Esophagus mucosa (tissue), 1 donor: ENCODE measurements at places on chromosomes 16 and 17. TPM values are rescaled to one million over a fixed set of nuclear protein-coding genes. Genes with fewer than 3 reads are reported as not detected.

GRCh38 chr17:75346906-75347305, 57.7 kb upstream of the SLC25A19 start:
- ATAC-seq = no peak

DNA sequence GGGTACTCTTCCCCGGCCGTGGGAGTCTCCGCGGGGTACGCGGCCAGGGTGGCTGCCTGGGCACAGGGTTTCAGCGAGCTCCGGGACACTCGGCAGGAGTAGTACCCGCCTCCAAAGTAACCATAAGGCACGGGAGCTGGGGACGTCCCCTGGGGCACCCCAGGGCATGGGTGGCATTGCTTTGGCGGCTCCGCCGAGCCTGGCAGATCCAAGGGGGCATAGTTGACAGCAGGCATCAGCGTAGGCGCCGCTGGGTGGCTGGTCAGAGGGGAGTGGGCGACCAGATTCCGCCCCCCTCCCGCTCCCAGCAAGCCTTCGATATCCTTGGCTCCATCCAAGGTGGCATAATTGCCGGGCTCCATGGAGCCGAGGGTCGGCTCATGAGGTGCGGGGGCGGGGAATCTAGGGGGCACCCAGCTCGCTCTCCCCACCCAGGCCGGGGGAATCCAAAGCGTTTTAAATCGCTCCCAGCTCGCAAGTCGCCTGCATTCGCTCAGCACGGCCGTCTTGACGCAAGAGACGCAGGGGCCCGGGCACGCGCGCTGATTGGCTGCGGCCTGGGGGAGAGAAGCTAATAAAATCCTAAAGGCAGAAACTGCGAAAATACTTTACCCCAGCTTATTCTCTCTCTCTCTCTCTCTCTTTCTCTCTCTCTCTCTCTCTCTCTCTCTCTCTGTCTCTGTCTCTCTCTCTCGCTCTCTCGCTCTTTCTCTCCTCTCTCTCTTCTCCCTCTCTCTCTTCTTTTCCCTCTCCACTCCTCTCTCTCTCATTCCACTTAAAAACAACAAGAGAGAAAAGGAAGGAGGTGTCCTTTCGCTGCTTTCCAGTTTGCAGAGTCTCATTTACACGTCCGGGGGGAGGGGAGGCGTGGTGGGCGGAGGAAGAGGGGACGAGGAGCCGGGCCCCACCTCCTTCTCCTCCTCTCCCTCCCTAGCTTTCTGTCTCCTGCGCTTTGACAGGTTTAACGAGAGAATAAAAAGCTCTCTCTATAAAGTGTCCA, at the start of gene HOXB13:
Gene HOXB13 (minus strand): TSS at position 519 of the 1,000 bp plus-strand sequence. CDS start 157 bp downstream, at position 362.
- ATAC-seq = no peak

CRYM gene
- total RNA-seq = 5.1 TPM

DNA sequence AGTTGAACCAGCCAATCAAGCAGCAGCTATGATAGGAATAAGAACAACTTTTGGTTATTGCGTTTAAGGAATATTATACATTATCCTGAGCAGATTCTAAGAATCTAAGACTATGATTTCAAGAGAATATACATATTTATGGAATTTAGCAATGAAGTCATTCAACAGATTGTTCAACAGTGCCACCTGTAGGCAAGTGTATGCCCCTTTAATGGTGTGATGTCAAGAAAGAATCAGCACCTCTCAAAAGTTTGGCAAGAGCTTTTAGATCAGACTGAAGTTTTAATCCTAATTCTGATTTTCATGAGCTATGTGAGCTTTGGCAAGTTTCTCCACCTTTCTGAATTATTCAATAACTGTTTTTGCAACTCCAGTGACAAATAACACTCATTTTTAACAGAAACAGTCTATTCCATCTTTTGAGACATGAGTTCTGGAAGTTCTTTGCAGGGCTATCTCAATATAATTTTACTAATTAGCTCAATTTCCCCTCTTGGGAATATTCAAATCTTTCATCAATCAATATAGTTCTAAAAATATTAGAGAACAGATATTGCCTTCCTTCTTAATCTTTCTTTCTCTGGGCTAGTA, 474.3 kb upstream of the TOM1L1 start:
- ATAC-seq = peak; percentile 51

SMIM22 gene
- 12.9 TPM for total RNA-seq

DNA sequence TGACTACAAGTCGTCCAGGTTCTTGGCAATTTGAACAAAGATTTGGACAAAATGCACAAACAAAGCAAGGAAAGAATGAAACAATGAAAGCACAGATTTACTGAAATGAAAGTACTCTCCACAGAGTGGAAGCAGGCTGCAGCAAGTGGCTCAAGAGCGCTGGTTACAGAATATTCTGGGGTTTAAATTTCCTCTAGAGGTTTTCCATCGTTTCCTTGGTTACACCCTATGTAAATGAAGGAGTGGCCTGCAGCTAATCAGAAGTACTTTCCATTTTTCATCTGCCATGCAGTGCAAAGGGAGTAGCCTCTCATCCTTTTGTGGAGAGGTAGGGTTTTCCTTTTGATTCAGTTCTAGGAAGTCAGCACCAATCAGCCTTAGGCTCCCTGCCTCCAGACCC, 11.8 kb downstream of the STXBP4 start:
- ATAC-seq = no peak

GRCh38 chr16:31441956-31442355, 633 bp downstream of the ZNF843 start:
- ATAC-seq = no peak

TNFRSF13B gene
- 0.28 TPM for total RNA-seq

- ATAC-seq = no peak
Measured at GRCh38 chr17:80621997-80622357, 77.3 kb downstream of the RPTOR start.

DNA sequence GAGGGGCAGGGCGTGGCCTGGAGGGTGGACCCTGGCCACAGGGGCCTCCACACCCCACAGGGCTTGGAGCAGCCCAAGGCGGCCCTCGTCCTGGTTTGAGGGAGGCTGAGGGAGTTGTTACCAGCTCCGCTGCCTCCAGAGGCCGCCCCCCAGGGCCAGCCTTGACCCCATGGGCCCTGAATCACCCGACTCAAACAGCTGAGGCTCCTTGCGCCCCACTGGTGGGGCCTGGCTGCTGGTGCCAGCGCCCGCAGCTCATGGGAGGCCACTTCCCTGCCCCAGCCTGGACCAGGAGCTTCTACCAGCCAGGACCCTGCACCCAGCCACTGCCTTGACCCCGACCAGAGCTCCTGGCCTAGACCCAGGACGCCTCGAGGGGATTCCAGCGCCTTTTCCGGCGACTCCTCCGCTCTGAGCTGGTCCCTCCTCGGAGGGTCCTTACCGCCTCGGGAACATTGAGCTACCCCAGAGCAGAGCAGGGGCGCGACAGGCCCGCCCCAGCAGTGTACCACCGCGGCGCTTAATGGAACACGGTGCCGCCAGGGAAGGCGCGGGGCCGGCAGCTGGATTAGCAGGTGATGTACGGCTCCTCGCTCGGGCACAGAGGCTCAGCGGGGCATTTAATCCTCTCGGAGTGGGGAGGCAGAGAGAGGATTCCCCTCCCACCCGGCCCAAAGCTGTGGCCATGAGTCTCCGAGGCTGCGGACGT, 37.2 kb downstream of the GSE1 start:
- ATAC-seq = no peak

DNA sequence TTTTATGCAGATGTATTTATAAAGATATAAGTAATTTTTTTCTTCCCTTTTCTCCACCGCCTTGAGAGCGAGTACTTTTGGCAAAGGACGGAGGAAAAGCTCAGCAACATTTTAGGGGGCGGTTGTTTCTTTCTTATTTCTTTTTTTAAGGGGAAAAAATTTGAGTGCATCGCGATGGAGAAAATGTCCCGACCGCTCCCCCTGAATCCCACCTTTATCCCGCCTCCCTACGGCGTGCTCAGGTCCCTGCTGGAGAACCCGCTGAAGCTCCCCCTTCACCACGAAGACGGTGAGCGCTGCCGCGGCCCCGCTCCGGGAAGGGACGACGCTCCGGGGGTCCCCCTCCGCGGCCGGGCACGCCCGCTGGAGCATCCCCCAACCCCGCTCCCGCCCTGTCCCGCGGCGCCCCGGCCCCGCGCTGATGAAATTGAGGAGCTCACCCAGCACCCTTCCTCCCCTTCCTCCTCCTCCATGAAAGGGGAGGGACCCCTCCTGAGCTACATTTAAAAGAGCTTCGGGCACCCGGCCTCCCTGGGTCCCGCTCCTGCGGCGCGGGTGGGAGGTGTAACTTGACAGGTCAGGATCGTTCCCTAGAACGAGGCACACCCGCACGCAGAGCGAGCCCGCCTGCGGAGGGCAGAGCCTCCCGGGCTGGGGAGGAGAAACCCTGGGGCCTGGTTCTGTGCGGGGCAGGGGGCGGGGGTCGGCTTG, 706 bp downstream of the HLF start:
- ATAC-seq = peak; percentile 41

GRCh38 chr16:85570213-85570734, 42.8 kb upstream of the GSE1 start:
- peak; percentile 56 for ATAC-seq

TBC1D3C gene
- not detected for total RNA-seq

- ATAC-seq = peak; percentile 37
Measured at GRCh38 chr16:73280388-73280787, 232.5 kb upstream of the ZFHX3 start.

ZNF423 gene
- 0.72 TPM for total RNA-seq

KCTD2 gene
- total RNA-seq = 13.2 TPM

USP36 gene
- total RNA-seq = 26.4 TPM

GRCh38 chr16:60566901-60567300, 1469.3 kb downstream of the CDH8 start:
- no peak for ATAC-seq

- no peak for ATAC-seq
Measured at GRCh38 chr16:67477960-67478554, 2.9 kb downstream of the ATP6V0D1 start.

ITGAD gene
- total RNA-seq = not detected

- no peak for ATAC-seq
Measured at GRCh38 chr17:41894791-41895331, 23.9 kb downstream of the ACLY start.

HIGD1B gene
- total RNA-seq = 3.4 TPM

GRCh38 chr17:74041869-74042640, 161.4 kb upstream of the RPL38 start:
- no peak for ATAC-seq

- no peak for ATAC-seq
Measured at GRCh38 chr16:11356573-11357331, 11.5 kb downstream of the RMI2 start.

OR1A1 gene
- total RNA-seq = not detected

- ATAC-seq = no peak
Measured at GRCh38 chr17:75349589-75349988, 55.9 kb downstream of the GRB2 start.

DNA sequence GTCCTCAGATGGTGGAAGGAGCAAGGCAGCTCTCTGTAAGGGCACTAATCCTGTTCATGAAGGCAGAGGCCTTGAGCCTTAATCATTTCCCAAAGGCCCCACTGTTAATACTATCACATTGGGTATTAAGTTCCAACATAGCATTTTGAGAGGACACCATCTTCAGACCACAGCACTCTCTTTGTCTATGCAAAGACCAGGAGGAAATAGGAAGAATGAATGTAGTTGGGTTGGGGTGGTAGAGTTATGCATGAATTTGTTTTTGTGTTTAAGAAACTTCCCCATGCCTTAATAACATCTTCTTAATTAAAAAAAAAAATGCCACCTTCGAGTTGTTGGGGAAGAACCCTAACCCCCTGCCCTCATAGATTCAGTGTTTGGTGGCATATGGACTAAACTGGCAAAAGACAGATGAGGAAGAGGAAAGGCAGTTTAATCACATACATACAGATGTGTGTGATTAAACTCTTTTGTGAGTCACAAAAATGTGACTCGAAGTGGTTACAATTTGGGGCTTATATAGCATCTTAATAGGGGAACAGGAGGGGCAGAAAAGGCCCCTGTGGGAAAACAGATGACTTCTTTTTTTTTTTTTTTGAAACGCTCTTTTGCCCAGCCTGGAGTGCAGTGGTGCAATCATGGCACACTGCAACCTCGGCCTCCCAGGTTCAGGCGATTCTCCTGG, 35.0 kb upstream of the SLC5A10 start:
- no peak for ATAC-seq

TBC1D3D gene
- total RNA-seq = 0.24 TPM

TBC1D3I gene
- 0.68 TPM for total RNA-seq

MT3 gene
- not detected for total RNA-seq

DNA sequence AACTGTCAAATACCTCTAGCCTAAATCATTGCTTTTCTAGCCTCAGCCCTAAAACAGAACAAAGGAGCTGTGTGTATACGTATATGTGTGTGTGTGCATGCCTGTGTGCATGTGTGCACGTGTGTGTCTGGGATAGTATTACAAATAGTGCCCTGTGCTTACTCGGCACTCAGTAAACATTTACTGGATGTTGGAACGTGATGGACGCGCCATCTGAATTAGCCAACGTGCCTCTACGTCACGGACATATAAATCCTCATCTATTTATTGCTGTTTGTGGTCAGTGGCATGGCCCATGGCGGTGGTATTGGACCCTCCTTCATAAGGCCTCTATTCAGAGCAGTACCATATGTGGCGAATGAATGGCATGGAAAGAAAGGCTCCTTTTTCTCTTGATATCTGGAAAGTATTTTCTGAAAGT, 37.5 kb downstream of the WWP2 start:
- no peak for ATAC-seq

GRCh38 chr17:57956291-57957119, 1.3 kb upstream of the CUEDC1 start:
- ATAC-seq = no peak

KRT13 gene
- total RNA-seq = 44,686 TPM

GRCh38 chr16:3038896-3039295, 2.2 kb upstream of the BICDL2 start:
- ATAC-seq = no peak

DNA sequence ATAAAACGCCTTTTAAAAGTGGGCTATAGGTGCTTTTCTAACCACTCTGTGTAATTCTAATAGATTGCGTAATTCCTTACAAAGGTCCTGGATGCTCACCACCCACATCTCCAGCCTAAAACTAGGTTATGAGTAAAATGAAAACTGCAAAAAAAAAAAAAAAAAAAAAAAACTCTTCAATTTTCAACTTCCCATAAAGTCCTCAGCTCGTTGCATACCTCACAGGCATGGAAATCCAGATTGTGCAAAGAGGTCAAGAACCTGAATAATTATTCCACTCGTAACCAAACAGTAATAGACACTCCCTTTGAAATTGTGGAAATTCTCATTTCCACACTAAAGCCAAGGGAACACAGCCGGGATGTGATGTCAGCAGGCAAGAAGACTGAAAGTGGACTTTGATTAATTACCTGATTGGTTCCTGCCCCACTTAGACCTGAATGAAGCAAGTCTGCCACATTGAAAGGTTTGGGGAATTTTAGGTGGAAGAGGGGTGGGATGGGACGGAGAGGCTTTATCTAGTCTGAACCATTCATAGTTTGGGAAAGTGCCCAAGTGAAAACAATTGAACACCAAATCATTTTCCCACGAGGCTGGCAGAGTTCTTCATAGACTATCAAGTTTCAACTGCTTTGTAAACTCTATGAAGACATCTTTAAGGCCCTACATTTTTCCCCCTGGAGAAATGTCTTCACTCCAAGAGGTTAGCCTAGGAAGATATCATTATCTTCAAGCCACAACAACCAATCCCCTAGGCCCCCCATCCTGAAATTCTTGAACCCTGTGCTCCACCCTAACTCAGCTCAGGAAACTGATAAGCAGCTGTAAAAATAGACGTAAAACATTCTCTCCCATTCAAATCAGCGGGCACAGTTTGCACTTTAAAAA, 49.1 kb upstream of the TANC2 start:
- no peak for ATAC-seq

- no peak for ATAC-seq
Measured at GRCh38 chr17:57862694-57863667, 13.1 kb upstream of the MRPS23 start.

CD300H gene
- not detected for total RNA-seq

GRCh38 chr17:50517504-50518383, 9.5 kb downstream of the MYCBPAP start:
- ATAC-seq = no peak

- peak; percentile 38 for ATAC-seq
Measured at GRCh38 chr17:40937384-40937819, at the start of gene KRT23. Gene KRT23, minus strand, starts transcription at chr17:40937646. Its CDS starts 1,043 bp downstream, at chr17:40936603.
